ENCODE measurements at places on chromosomes 2 and 18.
A peak's percentile ranks its signal among the peaks of the same experiment; 100 is the strongest.

GRCh38 chr2:71379086-71379485 lies 47.5 kb downstream of the ZNF638 start:
- DNase-seq, result no peak

- no peak for DNase-seq
Observed at GRCh38 chr2:135586148-135586547, 54.9 kb downstream of the R3HDM1 start.

DNA sequence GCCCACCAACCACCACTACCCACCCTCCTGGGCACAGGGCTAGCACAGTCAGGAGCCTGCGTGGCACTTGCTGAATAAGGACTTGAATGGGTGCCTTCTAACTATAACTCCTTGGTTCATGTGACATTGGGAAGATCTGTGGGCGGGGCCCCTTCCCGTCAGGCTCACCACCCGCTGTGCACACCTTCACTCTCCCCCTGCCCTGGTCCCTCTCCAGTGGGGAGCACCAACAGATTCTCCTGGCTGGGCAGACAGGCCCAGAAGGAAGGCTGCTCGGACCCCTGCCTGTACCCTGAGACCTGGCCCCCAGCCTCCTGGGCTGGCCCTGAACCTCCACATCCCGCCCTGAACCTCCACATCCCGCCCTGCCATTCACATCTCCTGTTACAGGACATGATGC lies 33.4 kb upstream of the POMC start:
- DNase-seq, result no peak

DNA sequence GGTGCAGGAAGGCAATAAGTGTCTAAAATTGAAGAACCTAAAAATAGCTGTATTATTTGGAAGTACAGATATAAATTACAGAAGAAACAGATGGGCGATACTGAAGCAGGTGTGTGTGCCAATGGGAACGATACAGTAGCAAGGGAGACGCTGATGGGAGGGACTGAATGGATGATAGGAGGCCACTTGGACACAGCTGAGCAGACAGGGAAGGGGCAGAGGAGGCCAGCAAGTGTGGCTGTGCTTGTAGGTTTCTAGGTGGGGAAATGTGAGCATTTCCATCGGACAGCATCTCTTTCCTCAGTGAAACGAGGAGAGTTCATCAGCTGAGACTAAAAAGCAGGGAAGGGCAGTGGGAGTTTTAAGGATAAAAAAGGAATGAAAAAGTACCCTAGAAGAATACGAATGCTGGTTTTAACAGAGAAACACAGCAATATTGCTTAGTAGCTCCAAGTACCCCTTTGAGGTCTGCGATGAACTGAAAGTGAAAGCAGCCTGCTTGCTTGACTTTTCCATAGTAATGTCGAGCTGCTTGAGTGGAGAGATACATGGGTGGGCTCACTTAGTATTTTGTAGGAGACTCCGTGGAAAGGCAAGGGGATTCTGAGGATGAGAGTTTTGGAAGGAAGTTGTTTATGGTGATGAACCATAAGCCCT lies 91.7 kb upstream of the EPC2 start:
- DNase-seq, result no peak

GRCh38 chr2:218961229-218961628 lies 1.8 kb downstream of the CDK5R2 start:
- DNase-seq, result no peak

DNA sequence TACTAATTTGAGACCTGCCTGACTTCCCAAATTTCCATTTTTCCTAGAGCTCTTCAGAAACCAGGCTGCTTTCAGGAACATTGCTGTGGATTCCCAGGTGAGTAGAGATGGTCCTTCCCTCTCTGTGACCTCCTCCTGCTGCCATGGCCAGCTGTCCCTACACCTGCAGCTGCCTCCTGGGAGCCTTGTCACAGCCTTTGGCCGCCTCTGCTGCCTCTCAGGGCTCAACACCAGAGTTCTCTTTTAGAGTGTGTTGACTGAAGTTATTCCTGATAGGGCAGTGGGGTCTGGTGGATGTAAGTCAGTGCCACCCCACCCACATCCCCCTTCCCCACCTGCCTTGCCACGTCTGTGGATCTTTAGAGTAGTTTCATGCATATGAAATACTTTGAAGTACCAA lies 22.9 kb downstream of the SPATS2L start:
- no peak for DNase-seq

GRCh38 chr2:70505613-70506391 lies 47.8 kb downstream of the TGFA start:
- DNase-seq, result no peak

- no peak for DNase-seq
Observed at GRCh38 chr2:60725466-60725865, 30.6 kb upstream of the PAPOLG start.

DNA sequence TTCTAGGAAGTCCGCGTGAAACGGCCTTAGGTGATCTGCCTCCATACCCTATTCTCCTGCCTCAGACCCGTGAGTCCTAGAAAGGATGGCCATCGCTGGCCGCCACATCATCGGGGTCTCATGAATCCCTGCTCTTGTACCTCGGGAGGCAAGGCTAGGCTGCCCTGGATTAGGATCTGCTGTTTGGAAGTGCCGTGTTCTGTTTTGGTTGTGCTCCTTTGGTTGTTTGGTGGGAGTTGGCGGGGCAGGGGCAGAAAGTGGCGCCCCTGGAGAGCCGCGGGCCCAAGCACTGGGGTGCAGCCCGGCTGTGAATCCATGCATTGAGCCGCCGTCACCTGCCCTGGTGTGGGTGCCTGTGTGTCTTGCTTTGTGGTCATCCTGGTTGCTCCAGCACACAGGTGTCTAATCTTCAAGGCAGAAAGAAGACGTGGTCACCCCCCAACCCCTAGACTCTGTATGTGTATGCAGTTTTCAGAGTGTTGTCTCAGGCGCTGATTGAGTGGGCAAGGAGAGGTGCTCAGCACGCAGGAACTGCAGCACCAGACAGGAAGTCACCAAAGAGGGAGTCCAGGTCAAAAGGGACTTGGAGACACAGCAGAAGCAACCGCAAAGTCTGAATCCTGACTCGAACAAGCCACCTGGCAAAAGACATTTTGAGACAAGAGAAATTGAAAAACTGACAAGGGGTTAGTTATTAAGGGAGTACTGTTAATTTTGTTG lies 80.0 kb upstream of the LDLRAD4 start:
- DNase-seq, result no peak

DNA sequence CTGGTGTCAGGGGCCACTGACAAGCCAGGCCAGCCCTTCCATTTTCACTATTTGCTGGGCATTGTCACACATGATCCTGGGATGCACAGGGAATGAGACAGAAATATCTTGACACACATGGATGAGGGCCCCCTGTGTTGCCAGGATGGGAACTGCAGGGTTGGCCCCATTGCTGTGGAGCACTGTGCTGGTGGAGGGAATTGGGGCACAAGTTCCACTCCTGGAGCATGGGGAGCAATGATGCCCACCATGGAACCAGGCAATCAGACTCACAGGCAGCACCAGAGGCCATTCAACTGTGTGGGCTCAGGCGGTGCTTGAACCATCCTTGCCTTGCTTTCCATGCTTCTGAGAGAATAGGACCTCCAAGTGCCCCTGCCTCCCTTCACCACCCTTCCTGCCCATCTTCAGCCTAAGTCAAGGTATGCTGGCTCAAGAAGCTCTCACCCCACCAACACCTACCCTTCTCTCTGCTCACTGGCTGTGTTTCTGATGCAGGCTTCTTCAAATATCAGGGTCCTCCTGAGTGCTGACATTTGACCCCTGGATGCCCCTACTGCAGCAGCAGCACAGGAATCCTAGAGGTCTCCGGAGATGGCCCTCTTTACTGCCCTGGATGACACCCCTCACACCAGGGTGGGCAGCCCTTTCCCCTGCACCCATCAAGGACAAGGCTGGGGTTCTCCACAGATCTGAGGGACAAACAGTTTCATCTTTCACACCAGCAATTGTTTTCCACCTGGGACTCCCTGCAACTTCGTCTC lies 11.0 kb downstream of the ADRA2B start:
- DNase-seq, result no peak

GRCh38 chr18:58284699-58285448 lies 240.8 kb downstream of the NEDD4L start:
- no peak for DNase-seq

- DNase-seq, result no peak
Observed at GRCh38 chr2:54496920-54497319, 40.8 kb downstream of the SPTBN1 start.

- no peak for DNase-seq
Observed at GRCh38 chr2:202014318-202014717, 19.3 kb upstream of the FZD7 start.

DNA sequence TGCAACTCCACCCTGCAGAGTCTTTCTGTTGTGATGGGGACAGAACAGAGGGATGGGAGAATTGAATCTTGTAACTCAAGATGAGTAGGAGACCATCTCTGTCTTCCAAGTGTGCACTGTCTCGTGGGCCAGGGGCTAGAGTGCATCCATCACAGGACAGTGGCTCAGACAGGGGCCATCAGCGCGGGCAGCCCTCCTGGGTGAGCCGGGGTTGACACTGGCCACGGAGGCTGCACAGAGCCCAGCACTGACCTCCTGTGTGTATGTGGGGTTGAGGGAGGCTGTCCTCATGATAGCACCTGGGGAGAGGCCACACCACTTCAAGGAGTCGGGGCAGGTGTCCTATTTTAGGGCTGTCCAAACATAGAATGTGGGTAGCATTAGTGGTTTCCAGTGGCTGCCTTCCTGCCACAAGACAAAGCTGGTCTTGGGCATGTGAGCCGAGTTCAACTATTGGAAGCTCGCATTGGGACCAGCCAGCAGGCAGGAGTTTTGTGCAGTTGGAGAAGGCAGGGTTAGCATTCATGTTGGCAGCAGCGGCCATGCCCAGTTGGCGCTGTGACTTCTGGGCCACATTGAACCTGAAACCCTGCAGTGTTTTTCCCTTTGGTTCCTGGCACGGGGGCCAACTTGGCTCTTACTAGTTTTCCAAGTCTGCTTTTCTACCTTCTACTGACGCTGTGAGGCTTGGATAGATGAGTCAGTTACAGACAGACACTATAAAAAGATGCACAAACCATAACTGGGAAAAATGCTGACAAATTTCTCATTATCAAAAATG lies 45.3 kb downstream of the ACOXL start:
- no peak for DNase-seq

GRCh38 chr2:203718087-203718486 lies 11.6 kb downstream of the CD28 start:
- DNase-seq, result peak; percentile 42

DNA sequence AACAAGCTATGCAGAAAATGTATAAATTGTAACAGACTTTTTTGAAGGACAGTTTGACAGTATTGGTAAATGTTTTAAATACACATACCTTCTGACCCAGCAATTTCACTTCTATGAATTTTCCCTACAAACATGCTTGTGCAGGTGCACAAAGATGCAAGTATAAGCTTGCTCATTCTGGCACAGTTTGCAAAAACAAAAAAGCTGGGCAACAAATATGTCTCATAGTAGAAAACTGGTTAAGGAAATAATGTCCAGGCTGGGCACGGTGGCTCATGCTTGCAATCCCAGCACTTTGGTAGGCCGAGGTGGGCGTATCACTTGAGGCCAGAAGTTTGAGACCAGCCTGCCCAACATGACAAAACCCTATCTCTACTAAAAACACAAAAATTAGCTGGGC lies 96.9 kb upstream of the NEDD4L start:
- DNase-seq, result no peak

All from GM06990 (cell line).